ENCODE measurements at places on chromosomes 4 and X.

GRCh38 chr4:183624548-183624947 lies 34.4 kb downstream of the RWDD4 start:
- no peak for DNase-seq

- no peak for DNase-seq
These were observed 11.7 kb downstream of the LIN54 start for GRCh38 chr4:82998898-82999297.

- DNase-seq: no peak
These were observed 60.4 kb downstream of the PCDH18 start for GRCh38 chr4:137471895-137472294.

DNA sequence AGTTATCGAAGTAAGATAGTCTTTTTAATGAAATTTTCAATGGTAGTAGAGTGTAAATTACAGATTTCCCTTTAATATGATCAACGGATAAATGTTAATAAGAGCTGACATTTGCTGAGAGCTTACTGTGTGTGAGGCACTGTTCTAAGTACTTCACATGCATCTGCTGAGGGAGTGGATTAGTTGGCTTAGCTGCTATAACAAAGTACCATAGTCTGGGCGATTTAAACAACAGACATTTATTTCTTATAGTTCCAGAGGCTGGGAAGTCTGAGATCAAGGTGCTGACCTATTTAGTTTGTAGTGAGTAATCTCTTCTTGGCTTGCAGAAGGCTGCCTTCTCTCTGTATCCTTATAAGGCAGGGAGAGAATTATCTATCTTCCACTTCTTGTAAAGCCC lies 174.3 kb downstream of the CEP135 start:
- DNase-seq: no peak

DNA sequence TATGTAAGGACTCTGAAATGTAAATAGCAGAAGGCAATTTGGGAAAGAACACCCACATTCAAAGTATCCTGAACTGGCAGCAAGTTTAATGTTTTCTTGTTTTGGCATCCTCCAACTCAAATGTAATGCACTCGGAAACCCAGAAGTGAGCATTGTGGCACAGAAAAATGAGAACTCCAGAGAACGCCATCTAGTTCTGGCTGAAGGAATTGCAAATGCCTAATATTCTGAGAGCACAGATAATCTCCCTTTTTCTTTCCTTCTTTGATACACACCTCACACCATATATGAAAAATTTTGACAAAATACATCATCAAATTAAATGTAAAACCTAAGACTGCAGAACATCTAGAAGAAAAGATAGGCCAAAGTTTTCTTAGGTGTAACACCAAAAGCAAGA lies 52.1 kb downstream of the PWWP3B start:
- no peak for DNase-seq

DNA sequence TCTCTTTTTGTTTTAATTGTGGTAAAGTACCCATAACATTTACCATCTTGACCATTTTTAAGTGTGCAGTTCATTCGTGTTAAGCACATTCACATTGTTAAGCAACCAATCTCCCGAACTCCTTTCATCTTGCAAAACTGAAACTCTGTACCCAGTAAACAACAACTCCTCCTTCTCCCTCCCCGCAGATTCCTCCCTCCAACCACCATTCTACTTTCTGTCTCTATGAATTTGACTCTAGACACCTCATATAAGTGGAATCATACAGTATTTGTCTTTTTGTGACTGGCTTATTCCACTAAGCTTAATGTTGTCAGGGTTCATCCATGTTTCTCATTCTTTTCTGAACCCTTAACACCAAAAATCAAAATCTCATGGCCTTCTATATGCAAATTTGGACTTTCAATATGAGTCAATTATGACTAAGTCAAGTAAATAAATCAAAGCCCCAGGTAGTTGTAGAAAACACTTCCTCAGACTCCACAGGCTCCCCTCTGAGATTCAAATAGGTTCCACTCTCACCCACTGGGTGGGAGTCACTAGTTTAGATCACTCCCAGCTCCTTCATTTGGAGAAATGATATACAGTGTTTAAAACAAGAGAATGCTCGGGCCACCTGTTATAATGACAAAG lies 9.8 kb upstream of the RTL5 start:
- DNase-seq: no peak

DNA sequence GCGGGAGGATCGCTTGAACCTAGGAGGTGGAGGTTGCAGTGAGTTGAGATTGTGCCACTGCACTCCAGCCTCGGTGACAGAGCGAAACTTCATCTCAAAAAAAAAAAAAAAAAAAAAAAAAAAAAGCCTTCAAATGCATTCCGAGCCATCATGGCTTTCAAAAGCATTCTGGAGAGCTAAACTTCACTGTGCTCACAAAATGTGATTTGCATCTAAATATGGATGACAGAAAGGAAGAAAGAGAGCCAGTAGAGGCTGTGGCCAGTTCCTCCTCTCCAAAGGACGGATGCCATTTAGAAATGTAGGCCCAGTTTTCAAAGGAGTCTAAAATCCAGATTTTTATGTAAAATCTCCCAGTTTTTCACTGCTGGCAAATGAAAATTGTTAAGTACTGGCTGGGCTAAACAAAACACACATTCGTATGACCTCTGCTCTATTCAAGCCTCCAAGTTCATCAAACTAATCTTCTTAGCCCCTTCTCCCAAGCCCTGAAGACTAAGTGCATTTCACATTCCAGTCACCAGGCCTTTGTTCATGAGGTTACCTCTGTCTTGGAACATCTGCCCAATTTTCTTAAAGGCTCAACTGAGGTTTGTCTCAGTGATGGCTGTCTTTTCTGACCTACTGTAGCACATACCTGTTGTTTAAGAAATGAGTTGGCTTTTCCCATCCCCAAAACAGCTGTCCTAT lies 22.0 kb downstream of the SLC25A43 start:
- DNase-seq: no peak

GRCh38 chr4:75003979-75004378 lies 71.1 kb downstream of the PARM1 start:
- DNase-seq: no peak

DNA sequence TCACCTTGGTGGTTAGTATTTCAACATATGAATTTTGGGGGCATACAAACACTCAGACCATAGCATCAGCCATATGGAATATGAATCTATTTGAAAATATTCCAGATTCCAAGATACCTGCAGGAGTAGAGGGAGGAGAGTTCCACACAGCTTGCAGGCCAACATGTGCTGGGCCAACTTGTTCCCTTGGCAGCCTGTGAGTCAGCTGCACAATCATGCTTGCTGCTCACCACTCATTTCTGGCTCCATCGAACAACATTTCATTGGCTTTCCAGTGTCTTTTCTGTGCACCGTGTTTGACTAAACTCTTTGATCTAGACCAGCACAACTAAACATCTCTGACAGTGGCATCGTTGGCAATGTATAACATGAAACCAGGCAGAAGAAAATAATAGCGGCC lies 282.5 kb upstream of the RASGEF1B start:
- DNase-seq: no peak

DNA sequence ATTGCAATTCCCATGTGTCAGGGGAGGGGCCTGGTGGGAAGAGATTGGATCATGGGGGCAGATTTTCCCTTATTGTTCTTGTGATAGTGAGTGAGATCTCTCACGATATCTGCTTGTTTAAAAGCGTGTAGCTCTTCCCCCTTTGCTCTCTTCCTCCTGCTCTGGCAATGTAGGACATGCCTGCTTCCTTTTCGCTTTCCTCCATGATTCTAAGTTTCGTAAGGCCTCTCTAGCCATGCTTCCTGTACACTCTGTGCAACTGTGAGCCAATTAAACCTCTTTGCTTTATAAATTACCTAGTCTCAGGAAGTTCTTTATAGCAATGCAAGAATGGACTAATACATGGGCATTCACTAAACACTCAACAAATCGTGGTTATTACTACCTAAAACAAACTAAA lies 37.2 kb upstream of the PAPSS1 start:
- no peak for DNase-seq

GRCh38 chr4:15778289-15779241 lies at the start of gene CD38:
Gene CD38 (plus strand): TSS chr4:15778328. CDS start chr4:15778415, 87 bp downstream.
- DNase-seq: peak; percentile 55

DNA sequence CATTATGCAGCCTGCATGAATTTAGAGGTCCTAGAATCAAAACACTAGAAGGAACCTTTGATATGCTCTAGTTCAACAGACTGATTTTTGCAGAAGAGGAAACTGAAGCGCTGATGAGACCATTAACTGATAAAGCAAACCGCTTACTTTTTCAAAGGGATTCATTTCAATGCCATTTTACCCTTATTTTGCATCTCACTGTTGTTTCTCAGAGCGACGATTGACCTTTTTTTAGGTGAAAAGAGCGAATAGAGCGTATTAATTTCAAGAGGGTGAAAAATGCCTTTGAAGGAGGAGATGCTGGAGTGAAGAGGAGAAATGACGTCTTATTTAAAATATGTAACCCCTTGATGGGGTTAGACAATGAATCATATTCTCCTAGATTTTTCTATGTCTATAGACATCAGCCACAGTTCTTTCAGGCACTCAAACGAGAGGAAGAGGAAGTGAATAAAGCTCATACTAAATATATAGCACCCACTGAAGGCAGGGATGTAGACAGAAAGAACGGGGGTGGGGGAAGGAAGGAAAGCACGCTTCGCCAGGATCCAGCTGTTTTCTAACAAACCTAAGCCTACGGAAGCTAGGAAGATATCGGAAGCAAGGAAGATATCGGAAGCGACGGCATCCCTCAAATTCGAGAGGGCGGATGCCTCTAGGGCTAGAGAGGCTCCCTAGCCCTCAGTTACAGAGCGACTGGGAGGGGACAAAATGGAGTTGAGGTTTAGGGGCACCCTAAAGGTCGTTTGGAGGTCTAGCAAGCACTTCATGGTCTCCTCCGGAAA lies 848 bp downstream of the ACSL4 start:
- peak; percentile 23 for DNase-seq

- no peak for DNase-seq
These were observed 627.9 kb upstream of the AGA start for GRCh38 chr4:178070163-178070562.

DNA sequence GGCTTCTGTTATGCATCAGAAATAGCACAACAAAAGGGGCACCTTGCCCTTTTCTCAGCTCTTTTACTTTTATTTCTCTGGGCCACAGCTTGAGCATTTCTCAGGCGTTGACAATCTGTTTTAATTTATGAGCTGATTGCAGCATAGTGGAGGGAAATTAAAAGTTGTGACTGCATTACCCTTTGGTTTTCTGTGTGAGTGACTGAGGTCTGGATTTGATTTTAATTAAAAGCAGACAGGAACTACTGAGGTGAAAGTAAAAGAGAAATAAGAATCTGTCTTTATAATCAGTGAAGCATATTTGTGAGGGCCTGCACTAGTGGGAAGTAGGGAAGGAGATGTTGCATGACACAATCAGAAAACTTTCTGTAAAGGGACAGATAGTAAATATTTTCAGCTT lies 43.4 kb upstream of the GEMIN8 start:
- no peak for DNase-seq

GRCh38 chr4:38939165-38939564 lies 71.6 kb downstream of the FAM114A1 start:
- no peak for DNase-seq

GRCh38 chr4:142130666-142131065 lies 494.3 kb downstream of the IL15 start:
- DNase-seq: no peak

- DNase-seq: no peak
These were observed 74.5 kb upstream of the PAQR3 start for GRCh38 chr4:79013756-79014155.

DNA sequence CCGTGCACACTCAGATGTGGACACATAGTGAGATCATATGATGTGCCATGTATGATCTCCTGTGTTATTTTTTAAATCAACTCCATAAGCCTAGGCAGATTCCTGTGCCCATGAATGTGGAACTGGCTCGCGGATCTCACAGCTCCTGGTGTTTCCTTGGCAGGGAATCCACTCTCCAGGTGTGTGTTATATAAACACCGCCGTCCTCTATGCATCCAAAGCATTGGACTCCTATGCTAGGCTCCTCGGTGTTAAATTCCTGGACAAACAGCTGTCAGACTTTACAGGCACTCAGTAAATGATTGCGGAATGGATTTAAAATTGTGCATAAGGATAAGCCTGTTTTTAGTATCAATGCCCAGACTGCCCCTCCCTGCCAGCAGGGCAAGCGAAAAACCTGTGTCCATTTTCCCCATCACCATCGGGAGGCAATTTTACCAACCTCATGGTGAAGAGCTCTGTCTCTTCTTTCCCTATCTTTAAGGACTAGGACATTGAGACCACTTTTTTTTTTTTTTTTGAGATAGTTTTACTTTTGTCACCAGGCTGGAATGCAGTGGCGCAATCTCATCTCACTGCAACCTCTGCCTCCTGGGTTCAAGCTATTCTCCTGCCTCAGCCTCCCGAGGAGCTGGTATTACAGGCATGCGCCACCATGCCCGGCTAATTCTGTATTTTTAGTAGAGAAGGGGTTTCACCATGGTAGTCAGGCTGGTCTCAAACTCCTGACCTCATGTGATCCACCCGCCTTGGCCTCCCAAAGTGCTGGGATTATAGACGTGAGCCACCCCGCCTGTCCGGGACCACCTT lies 23.6 kb upstream of the GPR78 start:
- DNase-seq: no peak

DNA sequence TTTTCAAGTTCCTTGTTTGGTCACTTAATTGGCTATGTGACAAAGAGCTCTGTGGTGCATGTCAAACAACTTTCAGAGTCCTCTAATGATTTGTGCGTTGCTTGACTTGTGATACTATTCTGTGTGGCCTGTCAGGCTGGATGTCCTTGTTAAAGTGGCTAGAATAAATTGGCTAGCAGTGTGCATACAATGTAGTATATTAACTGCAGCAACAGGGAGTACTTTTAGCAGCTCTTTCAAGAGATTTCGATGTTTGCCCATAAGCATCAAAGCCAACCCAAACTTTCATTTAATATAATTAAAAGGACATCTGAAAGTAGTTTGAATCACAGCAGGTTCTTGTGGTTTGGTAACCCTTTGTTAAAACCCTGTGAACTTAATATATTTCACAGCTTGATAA lies 718.9 kb downstream of the ADGRL3 start:
- DNase-seq: no peak

GRCh38 chr4:92175250-92175649 lies 128.5 kb upstream of the GRID2 start:
- DNase-seq: no peak

- no peak for DNase-seq
These were observed 138.3 kb downstream of the GRIA2 start for GRCh38 chr4:157358851-157359250.

DNA sequence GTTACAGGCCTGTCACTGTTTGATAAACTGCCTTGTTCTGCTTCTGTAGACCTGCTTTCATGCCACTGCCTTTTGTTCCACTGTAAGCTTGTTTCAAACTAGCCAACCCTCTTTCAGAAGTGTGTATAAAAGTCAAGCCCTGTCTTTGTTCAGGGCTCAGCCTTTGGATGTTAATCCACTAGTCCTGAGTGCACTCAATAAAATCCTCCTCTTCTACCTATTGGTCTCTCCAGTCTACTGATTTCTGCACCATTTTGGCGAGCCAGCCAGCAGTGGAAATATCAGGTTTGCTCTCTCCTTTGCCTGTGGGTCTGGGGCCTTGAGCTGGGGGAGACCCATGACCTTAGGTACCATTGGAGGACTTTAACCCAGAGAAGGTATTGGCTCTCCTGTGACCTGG lies 901.6 kb upstream of the NDST4 start:
- DNase-seq: no peak

GRCh38 chrX:108426262-108426661 lies 12.0 kb downstream of the COL4A6 start:
- no peak for DNase-seq

- no peak for DNase-seq
These were observed 161.0 kb upstream of the FGF13 start for GRCh38 chrX:138872537-138872936.
